ENCODE measurements at places on chromosomes 1 and 21.

- DNase-seq: no peak
These were observed 11.4 kb downstream of the FGR start for GRCh38 chr1:27623327-27624212.

- no peak for DNase-seq
These were observed 120.4 kb downstream of the MACF1 start for GRCh38 chr1:39324888-39325287.

DNA sequence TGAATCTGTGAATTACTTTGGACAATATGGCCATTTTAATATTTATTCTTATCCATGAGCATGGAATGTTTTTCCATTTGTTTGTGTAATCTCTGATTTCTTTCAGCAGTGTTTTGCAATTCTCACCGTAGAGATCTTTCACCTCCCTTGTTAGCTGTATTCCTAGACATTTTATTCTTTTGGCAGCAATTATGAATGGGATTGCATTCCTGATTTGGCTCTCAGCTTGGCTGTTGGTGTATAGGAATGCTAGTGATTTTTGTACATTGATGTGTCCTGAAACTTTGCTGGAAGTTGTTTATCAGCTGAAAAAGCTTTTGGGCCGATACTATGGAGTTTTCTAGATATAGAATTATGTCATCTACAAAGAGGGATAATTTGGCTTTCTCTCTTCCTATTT lies 44.2 kb upstream of the NEGR1 start:
- DNase-seq: no peak

DNA sequence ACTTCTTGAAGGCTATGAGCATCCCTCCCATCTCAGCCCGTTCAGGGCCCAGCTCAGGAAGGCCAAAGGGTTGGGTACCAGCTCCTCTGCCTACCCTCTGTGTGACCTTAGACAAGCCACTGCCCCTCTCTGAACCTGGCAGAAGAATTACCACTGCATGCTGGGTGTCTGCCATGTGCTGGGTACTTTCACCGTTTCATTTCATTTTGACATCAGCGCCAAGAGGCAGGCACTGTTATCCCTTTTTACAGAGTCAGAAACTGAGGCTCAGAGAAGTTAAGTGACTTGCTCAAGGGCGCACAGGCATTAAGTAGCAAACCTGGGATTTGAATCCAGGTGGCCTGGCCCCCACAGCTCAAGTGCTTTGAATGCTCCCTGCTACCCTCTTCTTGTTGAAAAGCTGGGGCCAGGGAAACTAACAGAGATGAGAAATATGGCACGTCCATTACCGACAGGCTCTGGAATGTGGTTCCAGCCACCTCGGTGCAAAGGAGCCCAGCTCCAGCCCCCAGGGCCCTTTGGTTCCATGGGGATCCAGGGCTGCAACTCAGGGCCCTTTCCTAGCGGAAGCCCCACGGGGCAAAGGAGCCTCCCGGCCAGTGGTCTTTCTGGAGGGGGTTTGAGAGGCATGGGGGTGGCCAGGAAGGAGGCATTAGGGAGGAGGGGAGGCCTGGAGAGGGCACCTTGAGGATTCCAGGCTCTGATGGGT lies 6.5 kb downstream of the TMEM82 start:
- no peak for DNase-seq

- no peak for DNase-seq
These were observed 20.1 kb upstream of the CCDC17 start for GRCh38 chr1:45643978-45644377.

GRCh38 chr1:7535934-7536878 lies 234.9 kb upstream of the VAMP3 start:
- no peak for DNase-seq

DNA sequence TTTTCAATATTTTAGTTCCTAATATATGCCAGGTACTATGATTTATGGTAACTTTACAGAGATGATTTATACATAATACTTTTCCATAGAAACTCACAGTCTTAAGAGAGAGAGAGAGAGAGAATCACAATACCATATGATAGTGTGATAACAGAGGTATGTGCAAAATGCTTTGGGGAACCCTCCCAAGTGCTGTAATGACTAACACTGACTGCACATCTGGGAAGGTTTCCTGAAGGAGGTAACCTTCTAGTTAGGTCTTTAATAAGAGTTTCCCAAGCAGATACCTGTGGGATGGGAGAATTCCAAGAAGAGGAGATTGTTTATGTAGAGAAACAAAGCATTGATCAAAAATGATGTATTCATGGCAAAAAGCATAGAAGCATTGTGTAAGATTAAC lies 34.6 kb upstream of the PIGC start:
- DNase-seq: no peak

GRCh38 chr1:238489006-238489405 lies 598.3 kb upstream of the ZP4 start:
- DNase-seq: no peak

- DNase-seq: no peak
These were observed 140.8 kb upstream of the RAB4A start for GRCh38 chr1:229130028-229130668.

DNA sequence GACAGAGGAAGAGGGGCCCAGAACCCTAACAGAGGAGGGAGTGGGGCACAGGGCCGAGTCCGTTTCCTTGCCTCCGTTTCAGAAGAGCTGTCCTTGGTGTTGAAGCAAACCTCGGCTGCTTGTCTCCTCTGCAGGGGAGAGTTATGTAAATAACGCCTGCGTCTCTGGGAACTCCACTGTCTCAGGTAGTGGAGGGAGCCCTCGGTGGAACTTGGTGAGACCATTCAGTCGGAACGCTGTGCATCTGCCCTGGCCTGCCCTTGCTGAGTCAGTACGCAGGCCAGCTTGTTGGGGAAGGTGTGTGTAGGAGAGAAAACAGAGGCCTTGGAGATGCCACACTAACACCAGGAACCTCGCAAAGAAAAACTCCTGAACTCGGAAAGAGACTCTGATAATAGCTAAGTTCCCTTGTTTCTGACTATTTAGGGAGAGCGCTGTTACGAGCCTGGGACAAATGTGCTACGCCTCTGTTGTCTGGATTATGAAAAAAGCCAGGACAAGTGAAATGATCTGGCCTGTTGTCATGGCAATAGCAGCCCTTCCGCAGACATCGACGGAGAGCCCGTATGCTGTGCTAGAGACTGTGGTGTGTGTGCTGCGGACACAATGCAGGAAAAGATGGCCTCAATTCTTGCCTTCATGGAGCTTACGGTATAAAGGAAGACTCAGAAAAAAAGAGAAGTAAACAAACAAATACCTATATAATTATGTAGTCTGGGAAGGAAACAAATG lies 94.6 kb upstream of the AKT3 start:
- DNase-seq: no peak

- no peak for DNase-seq
These were observed 412.1 kb downstream of the LTN1 start for GRCh38 chr21:28580585-28580984.

DNA sequence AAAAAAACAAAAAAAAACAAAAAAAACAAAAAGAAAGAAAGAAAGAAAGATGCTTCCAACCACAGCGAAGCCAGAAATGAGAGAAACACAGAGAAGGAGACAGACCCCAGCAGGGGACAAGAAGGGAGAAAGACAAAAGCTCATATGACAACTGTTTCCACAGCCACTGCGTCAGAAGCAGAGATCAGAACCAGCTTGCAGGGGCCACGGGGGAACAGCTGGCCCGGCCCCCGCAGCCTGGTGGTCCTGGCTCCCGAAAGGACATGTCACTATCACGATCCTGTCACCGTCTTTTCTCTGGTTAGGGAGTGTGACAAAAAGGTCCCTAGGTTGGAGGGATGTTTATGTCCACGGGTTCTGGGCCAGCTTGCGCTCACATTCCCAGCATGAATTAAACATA lies 60.7 kb downstream of the ACOT7 start:
- DNase-seq: no peak

DNA sequence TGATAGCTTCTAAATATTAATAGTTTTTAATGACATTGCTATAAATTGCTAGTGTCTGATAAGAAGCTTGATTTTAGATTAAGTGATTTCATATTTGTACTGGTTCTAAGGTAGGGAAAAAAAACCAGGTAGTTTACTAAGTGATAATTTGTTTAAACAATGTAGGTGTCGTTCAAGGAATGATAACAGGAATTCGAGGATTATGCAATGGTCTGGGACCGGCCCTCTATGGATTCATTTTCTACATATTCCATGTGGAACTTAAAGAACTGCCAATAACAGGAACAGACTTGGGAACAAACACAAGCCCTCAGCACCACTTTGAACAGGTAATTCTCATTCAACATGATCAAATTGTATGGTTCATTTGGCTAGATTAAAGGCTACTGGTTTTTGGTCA lies 52.4 kb downstream of the SASS6 start:
- no peak for DNase-seq

DNA sequence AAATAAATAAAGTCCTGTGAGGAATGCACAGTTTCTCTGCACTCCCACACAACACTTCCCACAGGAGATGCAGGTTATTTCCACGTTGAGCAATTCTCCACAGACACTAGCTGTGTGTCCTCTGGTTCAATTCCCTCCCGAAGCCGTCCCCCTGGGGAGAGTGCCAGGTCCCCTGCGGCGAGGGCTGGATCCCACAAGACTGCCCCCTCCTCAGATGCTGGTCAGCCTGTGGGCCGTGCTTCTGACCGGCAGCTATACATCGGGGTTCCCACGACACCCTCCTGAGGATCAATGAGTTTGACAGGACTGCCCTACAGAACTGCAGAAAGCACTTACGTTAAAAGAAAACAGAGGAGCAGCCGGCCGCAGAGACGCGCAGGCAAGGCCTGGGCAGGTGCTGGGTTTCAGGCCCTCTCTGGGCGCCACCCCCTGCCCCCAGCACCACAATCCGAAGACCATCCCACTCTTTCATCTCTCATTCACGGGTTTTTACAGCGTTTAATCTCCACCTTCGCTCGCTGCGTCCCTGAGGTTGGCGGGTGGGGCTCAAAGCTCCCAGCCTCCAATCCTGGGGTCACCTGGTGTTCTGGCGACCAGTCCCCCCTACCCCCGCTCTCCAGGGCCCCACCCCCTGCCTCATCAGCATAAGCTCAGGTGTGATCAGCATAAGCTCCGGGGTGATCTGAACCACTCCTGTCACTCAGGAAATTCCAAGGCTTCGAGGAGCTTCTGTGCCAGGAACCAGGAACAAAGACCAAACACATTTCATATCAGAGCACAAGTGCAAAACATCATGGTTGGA lies 9.3 kb downstream of the SLC35E2B start:
- no peak for DNase-seq

- no peak for DNase-seq
These were observed 11.0 kb downstream of the RPTN start for GRCh38 chr1:152148051-152148450.

GRCh38 chr1:85274969-85275453 lies 1.4 kb downstream of the BCL10 start:
- no peak for DNase-seq
